ENCODE measurements at places on chromosomes 3 and 15.

GRCh38 chr3:24211381-24211780 lies 266.3 kb downstream of the NR1D2 start:
- DNase-seq, result no peak

GRCh38 chr3:119580067-119580760 lies 922 bp downstream of the ADPRH start:
- peak; percentile 21 for DNase-seq

- no peak for DNase-seq
Observed at GRCh38 chr15:85926834-85927233, 132.1 kb upstream of the KLHL25 start.

- DNase-seq, result peak; percentile 31
Observed at GRCh38 chr15:85289677-85290365, 90.6 kb upstream of the AKAP13 start.

DNA sequence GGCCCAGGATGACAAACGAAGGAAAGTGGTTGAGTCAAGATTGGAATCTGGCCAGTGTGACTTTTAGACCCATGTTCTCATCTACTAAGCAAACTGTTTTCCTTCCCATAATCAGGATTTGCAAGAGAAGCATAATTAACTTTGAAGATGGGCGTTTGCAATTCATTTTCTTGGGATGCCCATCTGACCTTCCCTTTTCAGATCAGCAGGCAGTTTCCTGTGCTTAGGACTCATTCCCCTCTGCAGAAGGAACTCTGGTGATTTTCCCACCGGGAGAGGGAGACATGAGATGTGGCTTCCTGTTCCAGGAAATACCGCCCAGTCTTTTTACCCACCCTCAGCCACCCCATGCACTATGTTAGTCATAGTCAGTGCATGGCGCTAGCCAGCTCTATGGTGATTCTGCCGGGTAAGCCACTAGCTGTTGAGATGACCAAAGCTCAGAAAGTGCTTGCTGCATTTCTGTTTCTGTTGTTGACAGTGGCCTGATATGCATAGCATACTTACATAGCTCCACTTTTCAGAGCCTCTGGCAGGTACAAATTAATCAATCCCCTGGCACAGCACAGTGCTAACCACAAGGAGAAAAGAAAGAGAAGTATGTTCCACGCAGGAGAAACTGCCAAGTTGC lies 129.4 kb downstream of the VGLL4 start:
- DNase-seq, result no peak

DNA sequence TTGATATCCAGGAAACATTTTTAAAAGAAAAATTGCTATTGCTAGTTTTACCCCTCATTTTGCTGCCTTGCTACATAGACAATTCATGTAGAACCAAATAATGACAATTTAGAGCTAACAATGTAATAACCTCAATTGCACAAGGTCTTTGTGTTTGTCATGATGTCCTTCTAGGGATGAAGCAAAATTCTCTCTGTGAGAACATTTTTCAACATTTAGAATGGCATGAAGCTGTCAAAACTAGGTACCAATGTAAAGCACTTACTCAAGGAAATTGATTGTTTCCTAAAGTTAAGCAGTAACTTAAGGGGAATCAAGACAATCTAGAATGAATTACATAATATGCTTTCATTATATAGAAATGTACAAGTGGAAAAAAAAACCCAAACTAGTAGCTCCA lies 7.9 kb upstream of the FGF7 start:
- DNase-seq, result no peak

DNA sequence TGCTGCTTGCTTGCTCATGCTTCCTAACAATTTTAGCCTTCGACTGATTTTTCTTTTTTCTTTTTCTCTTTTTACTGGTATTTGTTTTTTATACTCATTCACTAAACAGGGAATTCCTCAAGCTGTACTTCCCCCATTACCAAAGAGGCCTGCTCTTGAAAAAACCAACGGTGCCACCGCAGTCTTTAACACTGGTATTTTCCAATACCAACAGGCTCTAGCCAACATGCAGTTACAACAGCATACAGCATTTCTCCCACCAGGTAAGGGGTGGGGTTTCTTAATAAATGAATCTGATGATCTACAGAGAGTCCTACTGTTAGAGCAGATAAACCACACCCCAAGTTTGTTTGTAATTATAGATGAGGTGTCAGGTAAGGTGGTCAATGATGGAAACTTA lies 178.8 kb downstream of the MBNL1 start:
- DNase-seq, result no peak

DNA sequence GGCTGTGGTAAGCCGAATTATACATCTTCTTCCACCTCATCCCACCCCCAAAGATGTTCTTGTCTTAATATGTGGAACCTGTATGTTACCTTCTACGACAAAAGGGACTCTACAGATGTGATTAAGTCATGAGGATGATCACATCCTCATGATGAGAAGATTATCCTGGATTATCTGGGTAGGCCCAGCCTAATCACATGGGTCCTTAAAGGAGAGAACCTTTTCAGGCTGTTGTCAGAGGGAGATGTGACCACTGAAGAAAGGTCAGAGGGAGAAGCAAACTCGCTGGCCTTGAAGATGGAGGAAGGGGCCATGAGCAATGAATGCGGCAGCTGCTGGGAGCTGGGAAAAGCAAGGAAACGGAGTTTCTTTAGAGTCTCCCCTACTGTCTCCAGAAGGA lies 12.9 kb upstream of the SCG3 start:
- DNase-seq, result no peak

- peak; percentile 48 for DNase-seq
Observed at GRCh38 chr3:122356402-122356801, 26.6 kb downstream of the MIX23 start.

- no peak for DNase-seq
Observed at GRCh38 chr3:54427501-54427900, 305.1 kb downstream of the CACNA2D3 start.

DNA sequence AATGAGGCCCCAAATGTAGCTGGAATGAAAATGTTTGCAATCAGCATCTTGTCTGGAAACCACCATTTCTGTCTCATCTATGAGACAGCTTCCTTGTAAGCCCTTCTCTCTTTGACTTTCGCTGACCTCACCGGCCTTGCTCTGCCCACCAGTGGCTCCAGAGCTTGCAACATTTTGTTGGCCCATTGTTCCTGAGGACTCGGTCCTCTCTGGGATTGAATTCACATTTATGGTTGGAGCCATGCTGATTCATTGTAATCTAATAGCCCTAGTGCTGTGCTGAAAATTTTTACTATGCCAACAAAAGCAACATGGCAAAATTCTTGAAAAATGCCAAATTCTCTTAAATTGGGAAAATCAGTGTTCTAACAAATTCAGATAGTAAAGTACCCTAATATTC lies 37.2 kb downstream of the ABHD5 start:
- no peak for DNase-seq

DNA sequence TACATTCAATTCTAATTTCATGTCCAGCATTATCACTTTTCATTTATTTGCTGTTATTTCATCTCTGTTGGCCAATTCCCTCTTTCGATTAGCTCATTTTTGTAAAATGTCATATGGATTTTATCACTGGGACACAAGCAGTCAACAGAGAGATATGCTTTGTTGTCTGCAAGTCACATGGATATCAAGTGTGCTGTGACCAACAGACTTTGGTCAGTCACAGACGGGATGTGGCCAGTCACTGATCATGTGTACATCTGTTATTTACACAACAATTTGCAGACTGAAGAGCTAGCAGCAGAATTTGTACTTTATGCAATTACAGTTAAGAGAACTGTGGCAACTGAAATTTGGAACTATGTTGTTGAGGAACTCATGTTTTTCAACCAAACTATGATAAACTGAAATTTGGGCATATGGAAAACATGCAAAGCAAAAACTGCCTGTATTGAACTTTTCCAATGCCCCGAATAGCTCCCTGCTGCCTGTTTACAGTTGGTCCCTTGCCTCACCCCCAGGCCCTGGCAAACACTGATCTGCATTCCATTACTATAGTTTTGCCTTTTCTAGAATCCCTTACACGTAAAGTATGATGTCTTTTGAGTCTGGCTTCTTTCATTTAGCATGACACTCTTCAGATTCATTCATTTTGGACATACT lies 104.4 kb downstream of the RPL22L1 start:
- DNase-seq, result no peak

DNA sequence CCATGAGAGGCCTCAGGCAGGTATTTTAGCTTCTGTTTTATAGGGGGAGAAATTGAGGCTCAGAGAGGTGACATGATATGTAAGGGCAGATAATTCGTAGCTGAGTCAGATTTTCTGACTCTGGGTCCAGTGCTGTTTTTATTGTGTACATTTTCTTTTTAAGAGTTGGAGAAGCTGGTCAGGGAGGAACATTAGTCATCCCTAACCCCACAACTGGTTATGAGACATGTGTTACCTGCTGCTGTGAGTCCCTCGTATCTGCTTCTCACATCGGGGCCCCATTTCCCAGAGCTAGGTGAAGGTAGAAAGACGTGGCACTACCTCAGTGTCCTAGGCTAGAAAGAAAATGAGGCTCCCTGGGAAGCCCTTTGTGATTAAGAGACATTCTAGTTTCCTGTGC lies 28.6 kb downstream of the GALNT15 start:
- no peak for DNase-seq

DNA sequence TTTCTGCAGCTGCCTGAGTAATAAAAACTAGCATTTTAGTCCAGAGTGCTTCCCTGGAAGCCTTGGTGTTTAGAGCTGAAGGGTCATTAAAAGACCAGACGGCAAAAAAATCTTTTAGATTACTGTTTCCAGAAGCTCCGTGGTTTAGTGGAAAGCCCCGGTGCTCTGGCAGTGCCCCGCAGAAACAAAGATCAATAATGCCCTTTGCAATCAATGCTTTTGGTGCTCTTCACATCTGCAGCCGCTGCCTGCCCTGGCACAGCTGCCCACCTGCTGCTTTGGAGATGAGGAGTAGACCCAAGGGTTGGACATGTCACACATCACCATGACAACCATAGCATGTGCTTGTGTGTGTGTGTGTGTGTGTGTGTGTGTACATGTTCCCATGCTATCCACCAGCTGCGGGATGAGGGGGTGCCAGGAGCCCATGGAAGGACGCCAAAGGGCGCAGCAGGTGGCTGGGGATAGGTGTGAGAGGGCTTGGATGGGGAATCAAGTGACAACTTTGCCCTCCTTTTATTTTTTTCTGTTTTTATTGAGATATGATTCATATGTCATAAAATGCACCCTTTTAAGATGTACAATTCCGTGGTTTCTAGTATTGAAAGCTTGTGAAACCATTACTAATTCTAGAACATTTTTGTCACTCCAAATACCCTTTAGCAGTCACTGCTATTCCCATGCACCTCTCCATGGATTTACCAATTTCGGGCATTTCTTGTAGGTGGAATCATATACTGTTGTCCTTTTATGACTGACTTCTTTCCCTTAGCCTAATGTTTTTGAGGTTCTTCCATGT lies 75.7 kb upstream of the KLHL25 start:
- no peak for DNase-seq

DNA sequence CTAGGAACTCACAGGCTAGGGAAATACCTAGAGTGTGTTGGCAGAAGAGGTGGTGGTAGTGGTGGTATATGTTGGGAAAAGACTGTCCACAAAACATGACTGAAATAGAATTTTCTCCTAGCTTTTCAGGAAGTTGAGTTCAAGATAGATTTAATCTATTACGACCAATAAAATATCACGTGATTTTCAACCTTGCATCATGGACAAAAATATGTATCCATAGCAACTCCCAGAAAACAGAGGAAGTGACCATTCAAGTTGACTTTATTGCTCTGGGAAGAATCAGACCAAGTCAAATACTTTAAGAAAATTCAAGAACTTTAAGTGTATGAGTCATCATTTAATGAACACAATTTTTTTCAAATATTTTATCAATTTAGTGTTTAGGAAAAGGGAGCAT lies 347.0 kb upstream of the ZNF385D start:
- DNase-seq, result no peak

- no peak for DNase-seq
Observed at GRCh38 chr3:36317915-36318314, 62.4 kb upstream of the STAC start.

GRCh38 chr3:176376531-176376930 lies 820.8 kb downstream of the TBL1XR1 start:
- no peak for DNase-seq

- no peak for DNase-seq
Observed at GRCh38 chr3:121793078-121793477, 41.8 kb downstream of the IQCB1 start.

GRCh38 chr15:77650265-77650664 lies 17.6 kb upstream of the LINGO1 start:
- DNase-seq, result peak; percentile 77

DNA sequence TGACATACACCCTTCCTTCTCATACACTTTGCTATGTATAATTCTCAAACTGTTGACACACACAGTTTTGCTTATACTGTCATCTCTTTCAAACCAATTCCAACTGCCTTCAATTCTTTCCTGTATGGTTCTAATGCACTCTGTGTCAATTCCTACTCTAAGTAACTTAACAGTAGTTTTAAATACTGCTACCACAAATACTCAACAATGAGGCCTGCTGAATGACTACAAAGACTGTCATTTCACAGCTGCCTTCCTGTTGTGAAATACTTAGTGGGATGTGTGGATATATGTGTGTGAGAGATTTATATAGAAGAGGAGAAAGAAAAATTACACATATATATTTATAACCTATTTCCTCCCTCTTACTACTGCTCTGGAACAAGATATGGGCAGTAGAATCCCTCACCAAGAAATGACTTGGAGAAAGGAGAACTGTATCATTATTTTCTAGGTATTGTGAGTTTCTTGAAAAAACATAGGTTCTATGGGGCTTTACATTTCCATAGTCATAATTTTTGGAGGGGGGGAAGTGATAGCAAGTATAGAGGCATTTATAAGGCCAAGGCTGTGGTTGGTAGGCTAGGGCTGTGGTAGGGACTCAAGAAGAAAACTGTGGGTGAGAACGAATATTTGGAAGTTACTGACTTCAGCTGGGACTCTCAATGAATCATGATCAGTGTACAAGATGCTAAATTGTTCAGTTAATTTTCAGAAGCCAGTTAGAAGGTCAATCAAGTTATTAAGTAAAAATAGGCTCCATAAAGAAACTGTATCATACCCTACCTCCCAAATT lies 88.7 kb downstream of the ANKRD28 start:
- DNase-seq, result no peak

- DNase-seq, result no peak
Observed at GRCh38 chr3:177281292-177282118, 84.2 kb upstream of the TBL1XR1 start.

DNA sequence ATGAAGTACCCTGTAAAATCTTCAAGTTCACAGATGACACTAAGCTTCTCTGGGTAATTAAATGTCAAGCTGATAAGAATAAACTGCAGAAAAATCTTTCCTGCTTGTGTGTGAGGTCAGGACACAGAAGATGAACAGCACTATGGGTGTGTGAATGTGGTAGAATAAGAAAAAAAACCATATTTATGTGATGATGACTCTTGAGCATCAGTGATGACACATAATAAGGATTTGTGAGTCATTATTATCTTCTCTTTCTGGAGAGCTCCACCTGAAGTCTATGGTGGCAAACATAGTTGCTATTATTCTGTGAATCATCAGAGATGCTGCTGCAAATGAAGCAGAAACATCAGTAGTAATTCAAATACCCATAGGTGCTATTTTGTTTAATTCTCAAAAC lies 422.4 kb downstream of the DIPK2A start:
- DNase-seq, result no peak

DNA sequence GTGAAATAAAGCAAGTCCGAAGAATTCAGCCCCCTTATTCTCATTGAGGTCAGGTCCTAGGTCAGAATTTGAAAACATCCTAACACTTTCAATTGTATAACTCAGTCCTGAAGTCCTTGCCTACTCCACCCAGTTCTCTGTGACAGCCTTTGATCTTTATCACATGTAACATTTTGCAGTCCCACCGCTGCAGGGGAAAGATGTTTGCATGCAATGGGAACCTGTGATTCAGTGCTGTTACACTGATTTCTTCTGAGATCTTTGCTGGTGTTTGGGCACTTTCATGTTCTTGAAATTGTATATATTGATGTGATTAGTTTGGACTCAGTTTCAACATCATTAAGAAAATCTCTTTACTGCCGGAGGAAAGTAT lies 18.0 kb upstream of the SECISBP2L start:
- no peak for DNase-seq

Measured in endothelial cell (in vitro differentiated cells).